ENCODE measurements at places on chromosomes 16 and 17. TPM values are rescaled to one million over a fixed set of nuclear protein-coding genes. Genes with fewer than 3 reads are reported as not detected.

GRCh38 chr17:27457731-27458523 lies 1.7 kb downstream of the KSR1 start:
- DNase-seq, result no peak

Gene SMPD3
- 64.8 TPM for total RNA-seq

Gene CALB2
- 19.2 TPM for total RNA-seq

DNA sequence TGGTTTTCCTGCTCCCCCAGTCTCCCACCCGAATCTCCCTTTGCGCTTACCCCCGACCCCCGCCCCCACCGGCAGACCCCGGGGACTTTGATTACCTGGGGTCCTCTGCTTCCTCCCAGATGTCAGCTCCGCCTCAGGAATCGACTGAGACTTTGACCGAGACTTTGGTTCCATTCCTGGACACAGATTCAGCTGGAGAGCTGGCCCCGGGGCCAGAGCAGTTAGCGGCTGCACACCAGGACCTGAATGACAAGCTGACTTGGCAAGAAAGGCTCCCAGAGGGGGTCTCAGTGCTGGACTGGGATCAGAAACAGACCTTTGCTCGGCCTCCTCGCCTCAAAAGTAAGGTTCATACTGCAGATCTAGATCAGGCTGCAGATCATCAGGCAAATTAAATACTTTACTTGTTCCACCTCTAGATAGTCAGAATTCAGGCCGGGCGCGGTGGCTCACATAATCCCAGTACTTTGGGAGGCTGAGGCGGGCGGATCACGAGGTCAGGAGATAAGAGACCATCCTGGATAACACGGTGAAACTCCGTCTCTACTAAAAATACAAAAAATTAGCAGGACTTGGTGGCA lies 60.3 kb upstream of the FBXO47 start:
- no peak for DNase-seq

DNA sequence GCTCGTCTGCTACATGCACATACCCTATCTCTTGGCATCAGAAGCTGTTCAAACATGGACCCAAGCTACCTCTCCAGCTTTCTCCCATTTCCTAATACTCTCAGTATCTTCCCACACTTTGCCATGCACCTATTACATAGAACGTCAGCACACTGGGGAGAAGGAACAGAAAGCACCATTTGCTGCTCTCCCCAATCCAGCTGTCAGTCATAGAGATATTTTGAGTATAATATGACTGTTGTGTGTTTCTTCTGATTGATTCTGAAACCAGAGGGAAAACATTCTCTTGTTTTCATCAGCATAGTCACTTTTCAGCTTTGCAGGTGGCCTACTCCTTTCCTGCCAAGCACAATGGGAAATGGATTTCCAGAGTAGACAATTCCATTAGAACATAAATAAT lies 107.1 kb downstream of the ADAMTS18 start:
- DNase-seq, result no peak

Gene KRTAP4-16
- total RNA-seq, result not detected

DNA sequence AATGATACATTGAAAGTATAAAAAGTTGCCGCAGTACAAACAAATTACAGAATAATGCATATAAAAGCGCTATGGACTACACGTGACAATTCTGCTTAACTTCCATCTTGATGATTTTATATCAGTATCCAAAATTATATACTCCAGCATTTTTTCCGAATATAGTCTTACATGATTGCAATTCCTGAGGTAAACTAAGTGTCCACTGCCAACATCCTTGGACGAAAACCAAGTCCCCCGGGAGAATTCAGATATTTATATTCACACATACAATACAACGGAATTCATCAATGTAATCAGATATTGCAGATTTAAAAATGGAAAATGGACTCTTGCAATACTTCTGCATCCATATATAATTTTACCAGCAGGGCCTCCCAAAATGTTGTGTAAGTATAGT lies 8.9 kb upstream of the MYH11 start:
- DNase-seq, result no peak
